Posterior vena cava (tissue), 2 donors: ENCODE measurements at places on chromosomes 4 and X. TPM values are rescaled to one million over a fixed set of nuclear protein-coding genes. Genes with fewer than 3 reads are reported as not detected.

DNA sequence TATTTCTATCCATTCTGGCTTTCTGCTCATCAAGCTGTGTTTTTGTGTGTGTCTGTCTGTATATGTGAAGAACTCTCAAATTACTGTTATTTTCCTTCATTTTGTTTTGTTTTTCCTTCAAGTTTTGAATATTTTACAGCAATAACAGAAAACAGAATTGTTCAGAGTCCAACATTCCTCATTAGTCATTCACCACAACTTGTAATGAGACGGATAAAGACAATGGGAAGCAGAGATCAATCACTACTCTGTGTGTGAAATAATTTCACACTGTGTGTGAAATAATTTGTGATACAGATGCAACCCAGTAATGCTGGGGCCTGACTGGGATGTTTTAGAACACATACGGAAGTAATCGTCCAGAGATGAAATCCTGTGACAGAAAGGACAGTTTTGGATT, 55.2 kb downstream of the HPGD start:
- no peak for DNase-seq

Gene TREX2
- total RNA-seq: 0.48 TPM

Gene CSTF2
- total RNA-seq: 9.3 TPM

Gene FGF2
- total RNA-seq: 34.6 TPM

Gene ADH1B
- 529 TPM for total RNA-seq

Gene IQCM
- not detected for total RNA-seq

Gene TMPRSS11F
- not detected for total RNA-seq
